ENCODE measurements at places on chromosomes 3 and 15. TPM values are rescaled to one million over a fixed set of nuclear protein-coding genes. Genes with fewer than 3 reads are reported as not detected.

DNA sequence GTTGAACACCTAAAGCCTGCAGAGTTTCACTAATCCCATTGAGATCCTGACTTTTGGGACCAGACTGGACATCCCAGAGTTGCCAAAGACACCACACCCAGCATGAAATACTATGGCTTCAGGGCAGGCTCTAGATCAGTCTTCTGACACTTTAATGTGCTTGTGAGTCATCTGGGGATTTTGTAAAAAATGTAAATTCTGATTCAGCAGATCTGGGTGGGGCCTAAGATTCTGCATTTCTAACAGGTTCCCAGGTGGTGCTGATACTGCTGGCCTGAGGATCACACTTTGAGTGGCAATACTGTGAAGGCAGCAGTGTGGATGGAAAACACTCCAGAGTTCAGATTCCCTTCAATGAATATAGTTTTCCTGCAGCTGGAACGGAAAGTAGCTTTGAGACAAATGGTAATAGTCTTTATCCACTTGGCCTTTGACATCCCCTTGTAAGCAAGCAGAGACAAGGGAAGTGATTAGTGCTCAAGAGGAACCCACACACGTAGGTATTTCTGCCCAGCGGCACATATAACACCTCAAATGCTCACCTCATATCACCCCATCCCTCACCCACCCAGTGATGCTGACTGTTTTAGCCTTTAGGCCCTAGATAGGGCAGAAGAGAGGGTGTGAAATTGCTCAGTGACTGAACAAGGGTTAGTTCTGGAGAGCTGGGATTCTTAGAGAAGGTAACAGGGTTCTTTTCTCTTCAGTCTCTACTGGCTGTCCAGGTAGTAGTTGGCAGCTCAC, 51.5 kb upstream of the GSK3B start:
- DNase-seq = peak; percentile 87

Gene EIF2A
- total RNA-seq = 209 TPM

GRCh38 chr3:53888232-53888631, 3.4 kb downstream of the SELENOK start:
- DNase-seq = no peak

- DNase-seq = no peak
These were observed 131.3 kb downstream of the TJP1 start for GRCh38 chr15:29690765-29691475.

Gene IL16
- total RNA-seq = 0.12 TPM

Gene CALML4
- total RNA-seq = 3.8 TPM

DNA sequence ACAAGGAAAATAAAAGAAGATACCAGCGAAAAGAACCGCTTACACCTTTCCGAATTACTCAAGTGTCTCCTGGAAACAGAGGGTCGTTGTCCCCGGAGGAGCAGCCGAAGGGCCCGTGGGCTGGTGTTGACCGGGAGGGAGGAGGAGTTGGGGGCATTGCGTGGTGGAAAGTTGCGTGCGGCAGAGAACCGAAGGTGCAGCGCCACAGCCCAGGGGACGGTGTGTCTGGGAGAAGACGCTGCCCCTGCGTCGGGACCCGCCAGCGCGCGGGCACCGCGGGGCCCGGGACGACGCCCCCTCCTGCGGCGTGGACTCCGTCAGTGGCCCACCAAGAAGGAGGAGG, 325 bp downstream of the ALCAM start:
- DNase-seq = no peak

DNA sequence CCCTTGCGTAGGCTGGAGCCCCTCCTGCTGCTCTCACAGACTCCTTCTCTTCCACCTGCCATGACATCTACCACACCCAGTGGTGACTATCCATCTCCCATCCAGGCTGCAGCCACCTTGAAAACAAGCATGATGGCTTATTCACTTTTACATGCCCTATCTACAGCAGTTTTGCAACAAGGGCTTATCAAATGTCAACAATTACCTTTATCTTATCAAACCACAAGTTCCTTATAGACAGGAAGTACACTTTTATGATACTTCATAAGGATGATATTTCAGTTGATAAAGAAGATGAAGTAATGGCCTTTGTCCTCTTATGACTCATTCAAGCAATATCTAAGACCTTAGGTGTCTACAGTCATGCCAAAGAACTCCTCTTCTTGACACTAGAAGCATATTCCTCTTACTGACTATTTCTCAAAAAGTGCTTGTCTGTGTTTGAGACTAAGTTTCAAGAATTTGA, 125.3 kb upstream of the SPRED1 start:
- no peak for DNase-seq

Gene FSD2
- not detected for total RNA-seq

DNA sequence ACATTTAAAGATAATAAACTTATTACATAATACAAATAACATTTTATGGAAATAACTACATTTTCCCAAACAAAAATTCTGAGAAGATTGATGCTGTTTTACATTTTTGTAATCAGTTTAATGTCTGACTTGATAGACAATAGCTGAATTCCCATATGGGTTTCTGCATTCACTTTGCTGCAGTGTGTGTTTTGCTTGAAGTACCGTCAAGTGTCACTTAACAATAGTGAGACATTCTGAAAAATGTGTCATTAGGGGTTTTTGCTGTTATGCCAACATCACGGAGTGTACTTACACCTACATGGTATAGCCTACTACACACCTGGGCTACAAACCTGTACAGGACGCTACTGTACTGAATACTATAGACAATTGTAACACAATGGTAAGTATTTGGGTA, 57.5 kb downstream of the USF3 start:
- DNase-seq = no peak

- DNase-seq = no peak
These were observed 261.3 kb upstream of the TLE3 start for GRCh38 chr15:70358871-70359647.

DNA sequence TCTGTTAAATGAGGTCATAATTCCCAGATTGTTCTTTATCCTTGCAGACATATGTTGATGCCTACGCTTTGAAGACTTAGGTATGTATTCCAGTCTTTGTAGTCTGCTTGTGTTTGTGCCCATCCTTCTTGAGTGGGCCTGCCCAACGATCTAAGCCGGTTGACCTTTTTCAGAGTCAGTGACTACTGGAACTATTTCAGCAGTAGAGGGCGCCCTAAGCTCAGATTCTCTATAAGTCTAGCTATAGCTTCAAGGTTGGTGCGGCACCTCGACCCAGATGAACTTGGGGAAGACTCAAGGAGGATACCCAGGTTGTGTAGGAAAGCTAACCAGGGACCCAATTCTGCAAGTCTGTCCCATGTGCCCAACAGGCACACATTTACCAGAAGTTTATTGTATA, 228.8 kb upstream of the PPP2R3A start:
- no peak for DNase-seq

- DNase-seq = no peak
These were observed 17.7 kb downstream of the AMOTL2 start for GRCh38 chr3:134356411-134357040.

Gene RNF13
- 27.1 TPM for total RNA-seq

GRCh38 chr3:82509106-82509842, 747.8 kb upstream of the GBE1 start:
- DNase-seq = no peak

Gene AP3B2
- total RNA-seq = under 0.01 TPM

DNA sequence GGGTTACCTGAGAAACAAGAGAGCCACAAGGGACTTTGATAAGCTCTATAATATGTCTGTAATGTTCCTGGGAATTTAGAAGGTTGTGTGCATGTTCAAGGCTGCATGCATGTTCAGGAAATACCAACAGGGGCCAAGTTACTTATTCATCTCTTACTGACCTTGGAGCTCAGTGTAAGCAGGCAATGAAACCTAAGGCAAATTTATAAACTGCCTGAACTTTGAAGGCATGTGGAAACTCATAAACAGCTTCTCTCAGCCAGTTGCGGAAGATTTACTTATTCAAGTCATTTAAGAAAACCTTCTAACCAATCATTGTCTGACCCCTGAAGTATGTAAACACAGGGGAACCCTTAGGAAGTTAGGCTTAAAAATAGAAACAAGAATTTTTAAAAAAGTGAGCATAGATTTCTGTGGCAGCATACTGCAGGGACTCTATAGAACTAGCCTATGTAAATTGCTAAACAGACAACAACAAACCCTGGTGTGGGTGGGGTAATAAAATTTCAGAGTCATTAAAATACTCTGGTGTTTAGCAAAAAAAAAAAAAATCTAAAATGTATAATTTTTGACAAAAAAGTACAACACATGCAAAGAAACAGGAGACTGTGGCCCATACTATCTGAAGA, 57.2 kb downstream of the SLC15A2 start:
- DNase-seq = no peak

- DNase-seq = no peak
These were observed 336.6 kb upstream of the THRB start for GRCh38 chr3:24831221-24831620.

DNA sequence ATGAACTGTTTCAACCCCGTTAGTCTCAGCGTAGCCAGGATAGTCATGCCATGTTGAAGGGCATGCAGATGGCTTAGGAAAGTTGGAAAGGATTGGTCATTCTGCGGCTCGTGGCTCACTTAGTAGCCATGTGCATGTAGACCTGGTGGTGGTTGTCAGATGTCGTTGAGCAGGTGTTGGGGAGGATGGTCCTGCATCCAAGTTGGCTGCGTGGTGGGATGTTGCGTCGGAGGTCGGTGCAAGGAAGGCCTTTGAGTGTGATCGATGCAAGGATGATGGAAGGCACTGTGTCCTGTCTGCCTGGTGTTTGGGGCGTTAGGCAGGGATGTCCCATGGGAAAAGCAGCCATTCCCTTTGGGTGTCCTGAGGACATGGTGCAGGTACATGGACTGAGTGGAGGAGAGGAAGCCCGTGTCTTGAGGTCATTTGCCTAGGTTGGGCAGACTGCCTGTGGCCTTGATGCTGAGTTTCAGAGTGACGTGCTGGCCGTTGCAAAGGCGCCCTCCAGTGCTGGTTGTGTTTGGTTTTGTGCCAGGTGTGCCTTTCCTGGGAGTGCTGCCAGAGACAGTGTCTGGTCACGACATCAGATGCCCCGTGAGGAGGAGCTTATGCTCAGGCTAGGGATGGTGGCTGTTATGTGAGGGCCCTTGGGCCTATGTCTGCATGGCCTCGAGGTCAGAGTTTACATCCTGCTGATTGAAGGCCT, 103.4 kb downstream of the SNRPN start:
- DNase-seq = no peak

DNA sequence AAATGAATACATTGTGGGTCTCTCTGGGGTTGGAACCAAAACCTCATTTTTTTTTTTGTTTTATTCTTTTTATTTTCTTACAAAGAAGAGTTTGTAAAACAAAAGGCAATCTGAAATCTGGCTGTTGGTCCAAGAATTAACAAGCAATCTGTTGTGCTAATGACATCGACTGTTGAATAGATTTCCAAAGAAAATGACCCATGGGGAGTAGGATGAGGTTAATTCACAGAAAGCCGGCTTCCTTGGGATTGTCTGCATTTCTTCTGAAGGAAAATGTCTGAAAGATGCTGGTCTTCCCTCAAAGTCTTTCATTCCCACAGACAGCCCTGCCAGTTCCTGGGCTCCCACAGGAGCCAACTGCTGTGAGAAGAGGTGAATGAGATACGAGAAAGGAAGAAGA, 92.9 kb downstream of the LRRC3B start:
- DNase-seq = no peak

DNA sequence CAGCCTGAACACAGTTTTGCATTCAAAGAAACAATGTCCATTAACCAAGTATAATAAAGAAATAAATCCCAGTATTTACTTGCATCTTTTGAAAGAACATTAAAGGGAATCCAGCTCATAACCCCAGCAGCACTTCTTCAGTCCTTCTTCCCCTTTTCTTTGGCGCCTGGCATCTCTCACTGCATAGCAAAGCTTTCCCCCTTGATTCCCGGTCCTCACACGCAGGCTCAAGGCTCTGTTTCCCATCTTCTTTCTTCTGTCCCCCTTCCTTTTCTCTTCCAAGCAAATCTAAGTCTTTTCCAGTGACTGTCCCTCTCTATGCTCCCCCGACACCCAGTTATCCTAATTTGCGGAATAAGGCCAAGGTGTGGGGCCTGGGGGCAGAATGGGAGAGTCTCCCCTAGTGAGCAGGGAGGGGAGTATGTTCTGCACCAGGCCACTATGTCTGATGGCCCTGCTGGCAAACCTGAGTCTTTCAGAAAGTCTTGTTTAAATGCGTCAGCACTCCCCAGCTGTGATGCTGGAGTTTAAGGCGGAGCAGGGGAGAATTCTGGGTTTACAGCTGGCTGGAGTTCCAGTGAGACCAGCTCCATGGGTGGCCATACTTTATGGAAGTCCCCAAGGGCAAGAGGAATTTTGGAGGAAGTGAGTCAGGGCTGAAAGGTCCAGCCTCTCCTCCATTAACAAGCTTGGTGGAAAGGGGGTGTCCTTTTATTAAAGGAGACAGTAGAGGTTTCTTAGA, 42.1 kb downstream of the GOLGA6A start:
- DNase-seq = no peak

DNA sequence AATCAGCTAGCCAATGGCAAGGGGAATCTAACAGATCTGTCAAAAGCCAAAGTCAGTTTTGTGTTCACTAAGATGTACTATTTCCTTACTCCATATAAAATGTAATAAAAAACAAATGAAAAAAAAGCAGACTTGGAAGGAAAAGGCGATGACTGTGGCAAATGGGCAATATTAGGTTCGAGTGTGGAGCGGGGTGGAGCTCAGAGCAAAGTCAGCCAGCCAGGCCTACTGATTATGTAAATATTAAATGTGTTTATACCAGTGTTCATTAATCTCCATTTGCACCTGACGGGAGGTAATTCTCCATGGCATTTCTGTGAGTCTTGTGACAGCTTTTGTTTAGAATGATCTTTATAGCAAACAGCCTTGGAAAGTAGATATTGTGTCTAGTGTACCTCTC, 96.2 kb upstream of the KCNMB2 start:
- no peak for DNase-seq

- DNase-seq = no peak
These were observed 88.8 kb downstream of the ANO10 start for GRCh38 chr3:43533009-43533408.

DNA sequence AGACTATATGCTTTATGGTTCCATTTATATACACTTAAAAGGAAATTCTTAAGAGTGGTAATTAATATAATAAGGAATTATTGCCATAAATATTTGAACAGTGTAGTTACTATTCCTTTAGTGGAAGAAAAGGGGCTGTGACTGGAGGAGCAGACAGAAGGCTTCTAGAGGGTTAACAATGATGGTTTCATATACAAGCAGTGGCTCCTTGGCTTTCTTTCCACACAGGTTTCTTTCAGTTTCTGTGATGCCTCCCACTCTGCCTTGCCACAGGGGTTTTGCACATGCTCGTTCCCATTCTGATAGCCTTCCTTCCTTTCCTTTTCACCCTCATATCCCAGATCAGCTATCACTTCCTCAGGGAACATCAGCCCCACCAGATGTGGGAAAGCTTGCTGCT, 108.8 kb upstream of the LYSMD4 start:
- DNase-seq = no peak

DNA sequence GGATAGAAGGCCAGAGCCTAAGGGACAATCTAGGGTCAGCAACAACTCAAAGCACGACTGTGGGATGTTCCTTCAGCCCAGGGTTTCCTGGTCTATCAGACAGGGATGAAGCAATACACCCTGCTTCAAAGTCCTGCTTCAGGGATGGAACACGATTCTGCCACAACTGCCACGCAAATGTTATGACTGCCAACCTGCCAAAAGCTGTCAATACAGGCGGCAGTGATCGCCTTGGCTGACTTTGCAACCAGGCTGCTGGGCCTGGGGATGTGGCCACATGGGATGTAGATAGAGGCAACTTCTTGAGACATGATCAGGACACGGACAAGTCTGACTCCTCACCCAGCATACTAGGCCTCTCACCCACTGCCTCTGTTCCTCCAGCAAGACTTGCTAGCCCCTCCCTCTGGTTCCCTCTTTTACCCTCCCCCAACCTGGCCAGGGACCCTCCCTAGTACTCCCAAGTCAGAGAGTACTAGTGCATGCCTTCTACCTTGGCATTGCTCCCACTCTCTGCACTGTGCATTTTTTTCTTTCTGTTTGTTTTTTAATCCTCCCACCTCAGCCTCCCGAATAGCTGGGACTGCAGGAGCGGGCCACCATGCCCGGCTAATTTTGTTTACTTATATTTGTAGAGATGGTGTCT, 7.6 kb downstream of the CCDC12 start:
- DNase-seq = no peak
